Activated effector memory CD4-positive, alpha-beta T cell treated with Interleukin-2 at 50 U/mL for 16 hours (primary cell): ENCODE measurements at places on chromosomes 6 and 20.

GRCh38 chr6:36853325-36853724, 14.1 kb upstream of the CPNE5 start:
- DNase-seq: no peak

DNA sequence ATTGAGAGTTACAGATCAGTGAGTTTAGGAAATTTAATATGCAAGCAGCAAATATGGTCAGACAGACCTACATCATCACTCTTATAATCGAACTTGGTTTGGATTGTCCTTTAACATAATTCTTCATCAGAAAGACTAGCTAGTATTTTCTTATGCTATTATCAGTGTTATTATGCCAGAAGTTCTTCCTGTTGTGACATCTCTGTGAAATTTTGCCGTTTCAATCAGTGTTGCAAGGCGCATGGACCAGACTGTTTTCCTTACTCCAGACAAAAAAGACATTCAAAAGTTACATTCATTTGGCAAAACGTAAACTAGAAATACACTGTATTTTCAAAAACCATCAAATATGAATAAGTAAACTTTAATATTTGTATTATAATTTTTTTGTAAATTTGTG, 5.7 kb upstream of the TENT5A start:
- no peak for DNase-seq

- DNase-seq: no peak
These were observed 12.9 kb upstream of the NQO2 start for GRCh38 chr6:2986722-2987221.

DNA sequence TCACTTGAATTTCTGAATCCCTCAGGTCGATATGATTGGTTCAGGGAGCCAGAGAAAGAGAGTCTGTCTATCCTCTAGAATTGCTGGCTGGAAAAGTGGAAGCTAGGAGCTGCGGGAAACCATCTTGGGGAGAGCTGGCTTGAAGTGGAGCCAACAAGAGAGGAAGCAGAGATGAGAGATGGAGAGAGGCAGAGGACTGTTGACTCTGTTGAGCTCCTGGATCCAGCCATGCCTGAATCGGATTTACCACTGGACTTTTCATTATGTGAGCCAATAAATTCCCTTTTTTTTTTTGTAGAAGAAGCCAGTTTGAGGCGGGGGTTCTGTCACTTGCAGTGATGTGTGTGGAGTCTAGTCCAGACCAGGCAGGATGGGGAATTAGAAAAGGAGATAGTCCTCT, 13.9 kb upstream of the SLC9A8 start:
- DNase-seq: no peak

GRCh38 chr6:104484626-104485025, 375.1 kb downstream of the HACE1 start:
- DNase-seq: no peak

GRCh38 chr6:164130151-164130550, 715.6 kb downstream of the QKI start:
- no peak for DNase-seq

- no peak for DNase-seq
These were observed 24.8 kb upstream of the APMAP start for GRCh38 chr20:25017257-25017803.

DNA sequence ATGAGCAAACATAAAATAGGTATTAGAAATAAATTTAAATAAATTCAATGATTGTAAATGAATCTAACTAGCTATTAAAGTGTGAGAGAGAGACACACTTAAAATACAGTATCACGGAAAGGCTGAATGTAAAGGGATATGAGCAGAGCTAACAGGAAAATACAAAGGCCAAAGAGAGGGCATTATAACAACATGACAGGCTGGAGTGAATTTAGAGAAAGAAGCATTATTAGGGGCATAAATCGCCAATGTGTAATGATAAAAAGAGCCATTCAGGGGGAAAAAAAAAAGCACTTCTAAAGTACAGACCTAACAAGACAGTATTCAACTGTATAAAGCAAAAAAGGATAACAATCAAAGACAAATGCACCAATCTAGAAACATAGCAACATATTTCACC, 28.1 kb downstream of the DACT2 start:
- no peak for DNase-seq

DNA sequence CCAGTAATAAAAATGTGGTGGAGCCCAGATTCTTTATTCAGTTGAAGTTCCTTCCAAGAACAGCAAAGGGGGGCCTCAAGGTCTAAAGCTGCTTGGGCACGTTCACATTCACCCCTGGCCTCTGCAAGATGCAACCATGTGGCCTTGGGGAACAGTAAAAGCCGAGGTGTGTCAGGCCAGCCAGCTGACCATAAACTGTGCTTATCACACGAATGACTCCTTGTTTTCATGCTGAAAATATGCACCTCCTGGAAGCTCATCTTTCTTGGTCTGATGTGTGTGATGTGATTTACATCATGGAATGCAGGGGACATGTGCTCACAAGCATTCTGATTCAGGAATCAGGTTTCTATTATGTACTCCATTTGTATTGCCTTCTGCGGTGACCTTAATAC, 211.6 kb upstream of the MARCKS start:
- DNase-seq: no peak

DNA sequence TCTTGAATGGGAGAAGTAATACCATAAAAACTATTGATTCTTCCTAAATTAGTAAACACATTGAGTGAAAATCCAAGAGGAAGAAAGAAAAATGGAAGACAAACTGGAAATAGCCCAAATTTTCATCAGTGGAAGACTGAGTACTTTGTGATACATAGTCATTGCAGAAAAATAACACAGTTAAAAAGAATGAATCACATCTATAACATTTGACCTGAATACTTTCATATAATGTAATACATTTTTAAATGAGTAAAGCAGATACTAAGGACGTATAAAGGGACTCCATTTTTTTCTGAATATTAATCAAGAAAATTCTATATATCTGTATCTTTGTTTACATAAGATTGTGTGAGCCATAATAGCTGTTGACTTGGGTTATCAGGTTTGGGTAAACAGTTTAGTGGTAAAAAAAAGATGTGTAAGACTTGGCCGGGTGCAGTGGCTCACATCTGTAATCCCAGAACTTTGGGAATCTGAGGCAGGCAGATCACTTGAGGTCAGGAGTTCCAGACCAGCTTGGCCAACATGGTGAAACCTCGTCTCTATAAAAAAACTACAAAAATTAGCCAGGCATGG, 4.3 kb upstream of the SLC17A2 start:
- no peak for DNase-seq

GRCh38 chr20:47850146-47850545, 64.9 kb upstream of the SULF2 start:
- no peak for DNase-seq

DNA sequence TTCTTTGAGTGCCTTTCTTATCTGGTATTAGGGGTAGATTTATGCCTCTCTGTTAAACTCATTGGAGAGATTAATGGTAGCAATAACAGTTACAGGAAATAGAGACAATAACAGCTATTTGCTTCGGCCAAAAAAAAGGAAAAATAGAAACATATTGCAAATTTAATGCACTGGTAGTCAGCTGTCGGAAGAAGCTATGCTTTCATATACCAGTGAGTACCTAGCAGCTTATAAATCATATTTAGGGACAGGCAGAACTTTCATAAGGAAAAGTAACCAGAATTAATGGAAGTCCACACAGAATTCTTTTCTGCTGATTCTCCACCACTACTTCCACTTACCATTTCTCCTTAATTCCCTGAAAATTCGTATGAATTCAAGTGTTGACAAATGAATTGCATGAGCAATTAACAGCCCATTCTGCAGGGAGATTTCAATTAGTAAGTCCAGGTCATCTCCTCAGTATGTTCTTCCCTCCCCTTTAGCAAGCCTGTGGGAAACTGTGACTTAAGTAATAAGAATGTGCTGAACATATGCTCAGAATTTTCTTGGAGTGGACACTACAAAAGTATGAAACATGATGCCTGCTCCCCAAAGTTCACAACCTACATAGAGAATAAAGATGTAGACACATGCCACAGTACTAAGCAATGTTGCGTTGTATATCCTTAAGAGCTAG, 196.7 kb upstream of the KCNQ5 start:
- no peak for DNase-seq

DNA sequence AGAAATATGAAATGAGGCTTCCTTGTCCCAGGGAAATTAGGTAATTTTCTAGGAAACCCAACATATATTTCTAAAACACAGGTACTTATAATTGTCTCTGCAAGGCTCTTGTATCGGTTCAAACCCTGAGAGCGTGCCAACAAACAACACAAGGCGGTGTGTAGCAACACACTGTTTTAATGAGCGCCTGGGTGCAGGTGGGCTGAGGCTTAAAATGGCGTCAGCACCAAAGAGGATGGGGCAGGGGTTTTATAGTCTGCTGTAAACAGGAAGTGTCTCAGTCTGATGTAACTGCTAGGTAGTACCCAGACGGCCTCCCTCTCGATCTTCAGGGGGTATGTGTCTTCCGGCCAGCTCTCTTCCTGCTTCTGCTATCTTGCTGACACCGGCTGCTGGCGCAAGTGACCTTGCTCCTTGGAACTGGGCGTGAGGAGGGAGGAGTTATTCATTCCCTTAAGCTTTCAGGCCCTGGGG, 69.7 kb downstream of the EPB41L2 start:
- no peak for DNase-seq
